ENCODE measurements at places on chromosomes 7 and 10. TPM values are rescaled to one million over a fixed set of nuclear protein-coding genes. Genes with fewer than 3 reads are reported as not detected.
A peak's percentile ranks its signal among the peaks of the same experiment; 100 is the strongest.

Gene SYCE1
- 1.4 TPM for total RNA-seq

Gene TMEM213
- total RNA-seq, result not detected

- H3K27me3 ChIP-seq, result no peaks in the 10 kb centered on the region
- DNase-seq, result no peak
- H3K27ac ChIP-seq, result no peak overlapping the region
- no peaks in the 10 kb centered on the region for H3K36me3 ChIP-seq
These were observed 75.0 kb downstream of the POM121L12 start for GRCh38 chr7:53110425-53110824.

- H3K36me3 ChIP-seq, result no peaks in the 10 kb centered on the region
- no peak overlapping the region for H3K4me3 ChIP-seq
- no peak for DNase-seq
- no peaks in the 10 kb centered on the region for H3K27me3 ChIP-seq
- H3K27ac ChIP-seq, result no peak overlapping the region
- H3K4me1 ChIP-seq, result no peaks in the 10 kb centered on the region
These were observed 61.7 kb downstream of the C10orf105 start for GRCh38 chr10:71657604-71658466.

GRCh38 chr7:2937701-2938513 is 93.8 kb upstream of the GNA12 start:
- no peak overlapping the region for H3K4me3 ChIP-seq
- no peak overlapping the region for H3K27ac ChIP-seq
- H3K4me1 ChIP-seq, result peaks cover 10% of the 10 kb centered on the region
- H3K27me3 ChIP-seq, result no peaks in the 10 kb centered on the region

GRCh38 chr10:116868722-116869121 is 19.4 kb downstream of the ENO4 start:
- H3K4me3 ChIP-seq, result no peak overlapping the region
- H3K27me3 ChIP-seq, result no peaks in the 10 kb centered on the region
- no peaks in the 10 kb centered on the region for H3K36me3 ChIP-seq
- H3K27ac ChIP-seq, result no peak overlapping the region
- H3K4me1 ChIP-seq, result no peaks in the 10 kb centered on the region

- DNase-seq, result no peak
- no peak overlapping the region for H3K27ac ChIP-seq
- H3K4me1 ChIP-seq, result peaks cover 16% of the 10 kb centered on the region
- no peaks in the 10 kb centered on the region for H3K27me3 ChIP-seq
These were observed 5.8 kb upstream of the FAM3C start for GRCh38 chr7:121401896-121402295.

DNA sequence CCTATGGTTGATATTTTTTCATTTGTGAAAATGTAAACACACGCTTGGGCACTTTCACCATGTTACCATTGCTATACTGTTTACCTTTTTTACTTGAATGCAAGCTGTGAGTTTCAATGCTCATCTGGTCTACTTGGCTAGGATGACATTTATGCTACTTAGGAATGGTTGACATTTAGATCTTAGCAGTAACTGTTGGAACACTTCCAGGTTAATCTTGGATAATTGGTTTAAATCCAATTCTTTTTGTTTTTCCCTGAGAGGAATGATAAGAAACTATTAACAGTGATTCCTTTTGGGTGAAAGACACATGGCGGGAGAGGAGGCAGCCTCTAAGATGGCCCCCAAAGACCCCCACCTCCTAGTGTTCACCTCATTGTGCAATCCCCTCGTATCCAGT is 51.4 kb upstream of the AMPH start:
- DNase-seq, result no peak
- H3K4me1 ChIP-seq, result no peaks in the 10 kb centered on the region
- no peaks in the 10 kb centered on the region for H3K36me3 ChIP-seq
- H3K4me3 ChIP-seq, result no peak overlapping the region
- H3K27me3 ChIP-seq, result peaks cover 7% of the 10 kb centered on the region
- no peak overlapping the region for H3K27ac ChIP-seq

DNA sequence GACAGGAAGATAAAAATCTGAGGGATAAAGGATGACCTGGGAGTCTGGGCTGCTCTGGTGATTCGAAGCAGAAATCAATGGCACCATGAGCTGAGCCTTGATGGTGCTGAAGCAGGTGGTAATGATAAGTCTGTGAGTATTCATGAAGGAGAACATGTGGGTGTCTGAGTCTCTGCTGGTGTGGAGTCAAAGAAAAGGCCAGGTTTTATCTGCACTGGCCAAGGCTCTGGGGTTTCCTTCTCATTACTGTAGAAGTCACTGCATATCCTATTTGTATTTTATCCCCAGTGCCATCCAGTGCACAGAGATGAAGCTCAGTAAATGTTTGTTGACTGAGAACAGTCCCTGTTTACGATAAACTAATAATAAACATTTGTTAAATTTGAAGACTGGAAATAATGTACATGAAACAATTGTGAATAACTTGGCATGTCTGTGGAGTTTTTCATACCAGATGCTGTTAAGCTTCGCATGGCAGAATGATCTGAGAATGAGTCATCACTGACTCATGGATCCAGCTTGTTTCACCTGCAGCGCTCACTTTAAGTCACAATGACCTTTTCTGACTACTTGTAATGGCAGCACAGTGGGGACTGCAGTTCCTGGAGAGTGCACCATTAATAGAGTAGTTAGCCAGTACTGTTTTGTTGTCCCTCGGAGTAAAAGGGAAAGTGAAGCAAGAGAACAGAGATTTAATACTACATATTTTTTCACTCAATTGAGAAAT is 538.5 kb downstream of the HTR7 start:
- H3K27me3 ChIP-seq, result no peaks in the 10 kb centered on the region
- H3K36me3 ChIP-seq, result no peaks in the 10 kb centered on the region
- no peak overlapping the region for H3K27ac ChIP-seq

Gene GNAT3
- not detected for total RNA-seq

Gene TDRD1
- 0.15 TPM for total RNA-seq

- no peaks in the 10 kb centered on the region for H3K36me3 ChIP-seq
- DNase-seq, result no peak
- no peaks in the 10 kb centered on the region for H3K27me3 ChIP-seq
- H3K27ac ChIP-seq, result no peak overlapping the region
- H3K4me3 ChIP-seq, result no peak overlapping the region
- no peaks in the 10 kb centered on the region for H3K4me1 ChIP-seq
These were observed 128.3 kb downstream of the NEBL start for GRCh38 chr10:20768843-20769242.

DNA sequence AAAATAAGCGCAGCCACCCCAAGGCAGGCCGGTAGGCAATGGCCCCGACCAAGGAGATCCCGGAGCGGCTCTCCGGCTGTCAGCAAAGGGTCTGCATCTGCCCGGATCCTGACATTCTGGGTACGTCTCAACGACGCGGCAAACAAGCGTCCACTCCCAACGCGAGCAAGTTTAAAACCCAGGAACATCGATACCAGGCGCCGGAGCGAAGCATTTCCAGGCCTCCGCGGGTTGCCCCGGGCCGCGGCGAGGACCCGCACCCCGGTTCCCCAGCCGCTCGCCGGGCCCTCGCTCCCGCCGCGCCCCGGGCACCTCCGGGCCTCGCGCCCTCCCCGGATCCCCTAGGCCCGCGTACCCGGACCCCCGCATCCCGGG is 453 bp downstream of the URGCP start:
- no peaks in the 10 kb centered on the region for H3K27me3 ChIP-seq
- H3K4me1 ChIP-seq, result peaks cover 23% of the 10 kb centered on the region
- H3K4me3 ChIP-seq, result peak overlapping the region; percentile 87
- DNase-seq, result peak; percentile 43
- peaks cover 10% of the 10 kb centered on the region for H3K36me3 ChIP-seq
- H3K27ac ChIP-seq, result peak overlapping the region; percentile 91

Gene SRI
- 187 TPM for total RNA-seq

DNA sequence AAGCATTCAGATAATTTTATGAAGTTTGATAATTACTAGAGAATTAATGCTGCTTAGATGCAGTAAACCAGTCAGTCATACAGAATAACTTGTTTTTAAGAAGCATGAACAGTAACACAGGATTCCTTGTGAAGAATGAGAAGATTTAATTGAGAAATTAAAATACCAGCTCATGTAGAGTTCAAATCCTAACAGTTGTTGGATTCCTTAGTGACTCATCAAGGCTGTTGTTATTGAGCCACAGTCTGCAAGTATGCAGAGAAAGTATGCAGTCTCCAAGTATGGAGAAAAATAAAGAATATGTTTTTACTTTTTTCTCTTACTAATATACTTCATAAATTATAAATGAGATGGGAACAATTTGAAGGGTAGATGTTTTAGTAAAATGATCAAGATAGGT is 30.2 kb upstream of the CYP26C1 start:
- H3K27me3 ChIP-seq, result no peaks in the 10 kb centered on the region
- no peaks in the 10 kb centered on the region for H3K4me1 ChIP-seq
- no peak for DNase-seq
- no peak overlapping the region for H3K4me3 ChIP-seq
- no peak overlapping the region for H3K27ac ChIP-seq
- H3K36me3 ChIP-seq, result no peaks in the 10 kb centered on the region

- no peaks in the 10 kb centered on the region for H3K27me3 ChIP-seq
- H3K36me3 ChIP-seq, result no peaks in the 10 kb centered on the region
- H3K27ac ChIP-seq, result no peak overlapping the region
These were observed 873.9 kb downstream of the GRID1 start for GRCh38 chr10:85492684-85493083.

Gene ZNF777
- 12.1 TPM for total RNA-seq

DNA sequence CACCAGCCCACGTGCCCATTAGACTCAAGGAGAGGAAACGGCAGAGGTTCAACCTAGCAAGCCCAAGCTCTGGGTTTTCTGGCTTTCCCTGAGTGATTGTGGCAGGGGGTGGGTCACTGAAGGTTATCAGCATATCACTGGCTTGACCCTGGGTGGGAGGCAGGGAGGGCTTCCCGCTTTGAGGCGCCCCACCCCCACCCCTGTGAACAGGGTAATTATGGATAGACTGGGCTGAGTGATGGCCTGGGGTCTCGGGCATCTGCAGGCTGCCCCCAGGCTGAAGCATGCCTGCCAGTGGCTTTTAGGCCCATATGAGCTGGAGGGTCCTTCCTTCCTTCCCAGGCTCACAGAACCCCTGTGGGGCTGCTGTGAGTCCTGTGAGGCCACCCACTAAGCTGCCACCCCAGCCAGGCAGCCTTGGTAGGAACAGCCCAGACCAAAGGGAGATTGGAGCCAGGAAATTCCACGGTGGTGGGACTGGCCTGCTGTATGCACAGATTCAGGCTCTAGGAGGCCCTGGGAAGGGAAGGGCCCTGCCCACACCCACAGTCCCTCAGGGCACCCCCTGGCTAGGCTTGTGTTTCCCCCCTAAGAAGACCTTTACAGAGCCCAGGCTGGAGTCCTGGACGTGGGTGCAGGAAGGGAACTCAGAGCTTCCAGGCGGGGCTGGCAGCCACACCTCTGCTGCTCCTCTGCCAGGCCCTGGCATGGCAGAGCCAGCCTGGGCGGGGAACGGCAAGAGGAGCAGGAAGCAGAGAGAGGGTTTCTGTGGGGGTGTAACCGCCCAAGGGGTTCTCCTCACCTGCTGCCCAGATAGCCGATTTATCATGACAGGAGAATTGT is 33.1 kb downstream of the GPRIN2 start:
- DNase-seq, result no peak
- H3K27ac ChIP-seq, result no peak overlapping the region
- H3K4me3 ChIP-seq, result no peak overlapping the region
- no peaks in the 10 kb centered on the region for H3K27me3 ChIP-seq
- no peaks in the 10 kb centered on the region for H3K36me3 ChIP-seq

Gene AKR1C1
- total RNA-seq, result 0.32 TPM

GRCh38 chr7:7581531-7582179 is 15.0 kb downstream of the MIOS start:
- no peak overlapping the region for H3K4me3 ChIP-seq
- no peak overlapping the region for H3K27ac ChIP-seq
- no peaks in the 10 kb centered on the region for H3K27me3 ChIP-seq
- peaks cover 17% of the 10 kb centered on the region for H3K36me3 ChIP-seq

Gene RPA3
- total RNA-seq, result 111 TPM

DNA sequence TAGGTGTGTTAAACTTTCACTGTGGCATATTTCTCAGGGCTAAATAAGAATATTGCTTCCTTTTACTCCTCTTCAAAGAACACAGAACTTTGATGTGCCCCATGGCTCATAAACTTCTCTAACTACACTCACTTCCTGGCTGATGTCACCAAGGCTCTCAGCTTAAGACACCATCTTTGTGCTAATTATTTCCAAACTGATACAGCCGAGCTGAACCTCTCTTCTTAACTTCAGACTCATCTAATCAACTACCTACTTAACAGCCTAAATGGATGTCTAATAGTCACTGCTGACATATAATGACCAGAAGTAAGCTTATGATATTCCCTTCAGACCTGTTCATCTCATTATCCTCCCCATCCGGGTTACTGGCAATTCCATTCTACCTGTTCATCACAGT is 3.6 kb downstream of the C10orf67 start:
- H3K27ac ChIP-seq, result no peak overlapping the region
- H3K36me3 ChIP-seq, result no peaks in the 10 kb centered on the region
- peaks cover 30% of the 10 kb centered on the region for H3K27me3 ChIP-seq
- no peak overlapping the region for H3K4me3 ChIP-seq

Gene ENKUR
- not detected for total RNA-seq

Gene OR2A1
- not detected for total RNA-seq

GRCh38 chr7:148191391-148192065 is 399.0 kb upstream of the C7orf33 start:
- no peak for DNase-seq
- no peak overlapping the region for H3K4me3 ChIP-seq
- no peaks in the 10 kb centered on the region for H3K36me3 ChIP-seq

- DNase-seq, result no peak
- H3K36me3 ChIP-seq, result no peaks in the 10 kb centered on the region
- no peaks in the 10 kb centered on the region for H3K4me1 ChIP-seq
These were observed 501.9 kb upstream of the SEMA3D start for GRCh38 chr7:85688712-85689111.

DNA sequence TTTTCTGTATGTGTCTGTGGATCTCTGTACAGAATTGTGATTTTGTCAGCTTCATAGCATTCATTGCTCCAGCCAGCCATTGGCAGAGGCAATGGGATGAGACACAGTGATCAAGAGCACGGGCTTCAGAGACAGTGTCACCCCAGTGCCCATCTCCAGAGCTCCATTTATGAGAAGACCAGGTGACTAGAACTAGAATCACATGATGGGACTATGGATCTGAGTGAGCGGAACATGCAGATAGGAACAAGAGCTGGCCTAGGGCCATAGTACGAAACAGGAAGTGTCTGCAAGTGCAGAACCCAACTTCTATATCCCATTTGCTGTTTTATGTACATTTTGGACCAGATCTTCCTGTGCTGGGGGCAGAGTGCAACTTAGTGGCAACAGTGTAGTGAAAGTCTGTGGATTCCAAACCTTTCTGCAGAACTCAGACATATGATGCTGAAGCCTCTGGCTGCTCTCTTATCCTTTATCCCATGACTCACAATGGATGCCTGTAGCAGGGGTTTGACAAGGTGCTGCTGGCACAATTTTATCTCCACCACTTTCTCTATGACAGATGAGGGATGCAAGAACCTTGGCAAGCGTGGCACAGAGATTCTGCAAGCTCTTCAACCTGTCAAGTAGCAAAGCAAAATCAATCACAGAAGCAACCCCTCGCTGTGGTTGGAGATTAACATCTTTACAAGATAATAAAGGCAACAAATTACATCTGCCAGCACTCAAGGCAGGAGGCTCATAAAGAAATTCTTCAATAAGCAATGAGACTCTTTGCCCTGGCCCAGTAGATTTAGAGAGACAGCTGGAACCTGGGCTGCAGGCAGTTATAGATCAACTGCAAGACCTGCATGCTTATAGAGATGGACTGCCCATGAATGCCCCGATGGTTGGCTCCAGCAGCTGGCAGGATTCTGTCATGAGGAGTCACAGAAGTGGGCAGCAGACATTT is 681.3 kb downstream of the TNS3 start:
- no peak overlapping the region for H3K4me3 ChIP-seq
- H3K4me1 ChIP-seq, result no peaks in the 10 kb centered on the region
- H3K27me3 ChIP-seq, result no peaks in the 10 kb centered on the region
- H3K27ac ChIP-seq, result no peak overlapping the region
- no peaks in the 10 kb centered on the region for H3K36me3 ChIP-seq

Gene TFR2
- total RNA-seq, result 18.6 TPM

All from activated CD8-positive, alpha-beta memory T cell treated with anti-CD3 and anti-CD28 coated beads, Interleukin-2, amount 10 ng/mL, durations not matched to agents 7 days and 5 days (primary cell).